Activated CD4-positive, CD25-positive, alpha-beta regulatory T cell treated with anti-CD3 and anti-CD28 coated beads, Interleukin-2, amount 50 U/mL, for 72 hours (primary cell): ENCODE measurements at places on chromosomes 7 and 10.
A peak's percentile ranks its signal among the peaks of the same experiment; 100 is the strongest.

DNA sequence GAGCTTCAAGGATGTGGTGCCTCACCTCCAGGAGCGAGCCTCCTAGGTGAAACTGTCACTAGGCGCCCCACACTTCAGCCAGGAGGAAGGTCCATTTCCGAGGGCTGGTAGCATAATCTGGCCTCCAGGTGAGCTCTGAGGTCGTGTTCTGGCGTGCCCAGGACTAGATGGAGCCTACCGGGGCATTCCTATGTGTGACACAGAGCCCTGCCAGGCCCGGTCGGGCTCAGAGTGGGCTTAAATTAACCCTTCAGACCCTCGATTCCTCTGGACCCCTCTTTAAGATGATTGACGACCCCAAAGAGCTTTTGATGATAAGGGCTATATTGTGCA lies 233.1 kb downstream of the EBF3 start:
- DNase-seq, result no peak

DNA sequence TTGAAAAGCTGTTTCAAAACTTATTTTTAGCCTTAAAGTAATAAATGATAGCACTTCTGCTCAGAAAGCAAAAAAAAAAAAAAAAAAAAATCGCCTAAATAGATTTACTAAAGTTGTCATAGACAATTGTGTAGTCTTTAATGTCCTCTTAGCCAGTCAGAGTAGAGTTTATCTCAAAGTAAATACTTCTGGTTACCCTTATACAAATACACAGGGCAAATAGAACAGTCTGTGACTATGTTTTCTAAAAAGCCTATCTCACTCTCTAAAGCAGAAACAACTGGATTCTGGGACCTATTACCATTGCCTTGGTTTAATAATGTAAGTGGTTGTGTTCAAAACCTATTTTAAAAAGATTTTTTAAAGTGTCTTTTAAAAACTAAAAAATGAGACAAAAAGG lies 156.2 kb upstream of the THSD7A start:
- DNase-seq, result no peak

- no peak for DNase-seq
These were observed 223.8 kb upstream of the CCDC6 start for GRCh38 chr10:60130130-60130579.

DNA sequence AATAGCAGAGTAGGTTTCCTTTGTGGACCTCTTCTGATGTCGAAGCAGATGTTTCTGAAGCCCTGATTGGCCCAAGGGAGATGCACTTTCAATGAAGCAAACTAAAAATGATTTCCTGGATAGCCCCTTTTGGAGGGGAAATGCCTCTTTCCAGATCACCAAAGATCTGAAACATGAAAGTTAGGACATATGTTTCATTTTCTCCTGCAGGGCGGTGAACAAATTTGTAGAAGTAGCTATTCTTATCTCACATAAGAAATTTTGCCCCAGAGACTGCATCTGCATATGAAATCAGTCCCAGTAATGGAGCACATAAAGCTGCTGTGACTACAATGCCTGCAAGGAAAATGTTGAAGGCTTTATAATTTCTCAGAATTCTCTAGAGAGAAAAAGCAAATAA lies 56.0 kb downstream of the THSD7A start:
- no peak for DNase-seq

GRCh38 chr10:101052285-101052684 lies 9.5 kb upstream of the KAZALD1 start:
- DNase-seq, result no peak

DNA sequence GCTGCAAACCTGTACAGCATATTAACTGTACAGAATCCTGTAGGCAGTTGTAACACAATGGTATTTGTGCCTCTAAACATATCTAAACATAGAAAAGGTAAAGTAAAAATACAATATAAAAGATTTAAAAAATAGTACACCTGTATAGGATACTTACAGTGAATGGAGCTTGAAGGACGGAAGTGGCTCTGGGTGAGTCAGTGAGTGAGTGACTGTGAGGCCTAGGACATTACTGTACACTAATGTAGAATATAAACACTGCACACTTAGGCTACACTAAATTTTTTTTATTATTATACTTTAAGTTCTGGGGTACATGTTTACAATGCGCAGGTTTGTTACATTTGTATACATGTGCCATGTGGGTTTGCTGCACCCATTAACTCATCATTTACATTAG lies 97.3 kb upstream of the STK17A start:
- DNase-seq, result no peak

- DNase-seq, result peak; percentile 54
These were observed 26.9 kb upstream of the TRIM56 start for GRCh38 chr7:101058355-101058754.

DNA sequence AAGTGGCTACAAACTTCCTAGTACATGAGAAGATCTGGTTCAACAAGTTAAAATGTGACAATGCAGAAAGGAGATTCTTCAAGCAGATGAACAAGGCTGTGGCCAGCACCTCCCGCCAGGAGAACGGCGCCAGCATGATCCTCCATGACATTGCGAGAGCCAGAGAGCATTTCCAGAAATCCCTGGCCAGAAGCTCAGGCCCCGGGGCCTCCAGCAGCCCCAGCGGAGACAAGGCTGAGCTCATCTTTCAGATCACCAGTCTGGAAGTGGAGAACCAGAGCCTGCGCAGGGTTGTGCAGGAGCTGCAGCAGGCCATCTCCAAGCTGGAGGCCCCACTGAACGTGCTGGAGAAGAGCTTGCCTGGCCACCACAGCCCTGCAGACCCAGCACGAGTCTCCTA lies 40.1 kb upstream of the ZNF273 start:
- DNase-seq, result no peak

GRCh38 chr7:104909096-104909495 lies 104.9 kb upstream of the KMT2E start:
- no peak for DNase-seq

DNA sequence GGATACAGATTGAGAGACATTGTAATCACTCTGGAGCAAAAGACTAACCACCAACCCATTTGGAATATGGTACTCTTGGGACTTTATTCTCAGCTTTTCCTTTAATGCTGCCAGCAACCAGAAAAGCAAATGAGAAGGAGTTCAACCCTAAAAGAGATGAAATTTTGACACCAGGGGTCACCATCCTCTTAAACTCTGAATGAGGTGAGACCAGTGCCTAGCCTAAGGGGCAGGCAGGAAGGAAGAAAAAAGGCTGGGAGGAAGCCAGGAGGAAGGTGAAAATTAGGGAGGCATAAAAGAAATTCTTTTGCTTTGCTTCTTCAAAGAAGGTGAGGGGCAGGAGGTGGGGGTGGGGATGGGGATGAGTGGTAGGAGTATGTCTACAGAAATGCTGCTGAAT lies 135.8 kb downstream of the JAZF1 start:
- no peak for DNase-seq

- no peak for DNase-seq
These were observed 57.1 kb downstream of the DMBT1 start for GRCh38 chr10:122617476-122618270.

- DNase-seq, result no peak
These were observed 161.3 kb downstream of the KLF6 start for GRCh38 chr10:3623746-3624145.

- no peak for DNase-seq
These were observed 128.6 kb upstream of the BMPER start for GRCh38 chr7:33776788-33777187.

- DNase-seq, result no peak
These were observed 604.0 kb upstream of the PFKP start for GRCh38 chr10:2463316-2463715.

GRCh38 chr7:92785923-92786322 lies 50.5 kb downstream of the CDK6 start:
- no peak for DNase-seq

- no peak for DNase-seq
These were observed 21.4 kb upstream of the ODAD2 start for GRCh38 chr10:28020080-28020860.

- no peak for DNase-seq
These were observed 53.1 kb downstream of the SLK start for GRCh38 chr10:104020020-104020419.

- no peak for DNase-seq
These were observed 8.5 kb upstream of the AKR1D1 start for GRCh38 chr7:138067774-138068173.

- DNase-seq, result no peak
These were observed 151.4 kb downstream of the CDK14 start for GRCh38 chr7:90747516-90747915.

- no peak for DNase-seq
These were observed 46.1 kb downstream of the ARMH3 start for GRCh38 chr10:102009801-102010425.

DNA sequence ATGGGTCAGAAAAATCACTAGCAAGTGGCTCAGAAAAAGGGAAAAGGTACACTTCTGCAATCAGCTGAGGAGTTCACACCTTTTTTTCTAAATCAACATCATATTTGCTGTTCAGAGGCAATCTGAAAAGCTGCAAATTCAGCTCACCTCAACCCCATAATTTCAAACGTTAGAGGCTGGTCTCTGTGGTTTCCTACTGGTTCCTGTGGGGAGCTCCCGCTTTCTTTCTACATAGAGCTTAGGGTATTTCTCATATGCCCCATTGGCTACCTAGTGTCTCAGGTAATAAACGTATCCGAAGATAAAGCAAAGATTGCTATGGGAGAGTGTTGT lies 5.2 kb upstream of the ZNF22 start:
- no peak for DNase-seq

DNA sequence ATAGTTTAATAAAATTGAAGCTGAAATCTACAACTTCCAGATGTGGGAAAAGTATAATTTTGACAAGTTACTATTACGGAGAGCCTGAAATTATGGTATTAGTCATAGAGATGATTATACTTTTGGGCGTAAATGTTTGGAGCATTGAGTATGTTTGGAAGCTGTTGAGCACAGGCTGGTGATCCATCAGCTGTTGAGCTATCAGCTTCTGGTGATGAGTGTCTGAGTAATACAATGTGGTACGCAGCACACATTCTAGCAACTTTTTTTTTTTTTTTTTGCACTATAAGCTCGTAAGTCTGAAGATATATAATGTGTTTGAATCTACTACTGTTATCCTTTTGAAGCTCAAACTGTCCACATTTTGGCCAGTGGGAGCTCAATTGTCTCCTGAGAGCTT lies 123.4 kb downstream of the ATE1 start:
- DNase-seq, result no peak

DNA sequence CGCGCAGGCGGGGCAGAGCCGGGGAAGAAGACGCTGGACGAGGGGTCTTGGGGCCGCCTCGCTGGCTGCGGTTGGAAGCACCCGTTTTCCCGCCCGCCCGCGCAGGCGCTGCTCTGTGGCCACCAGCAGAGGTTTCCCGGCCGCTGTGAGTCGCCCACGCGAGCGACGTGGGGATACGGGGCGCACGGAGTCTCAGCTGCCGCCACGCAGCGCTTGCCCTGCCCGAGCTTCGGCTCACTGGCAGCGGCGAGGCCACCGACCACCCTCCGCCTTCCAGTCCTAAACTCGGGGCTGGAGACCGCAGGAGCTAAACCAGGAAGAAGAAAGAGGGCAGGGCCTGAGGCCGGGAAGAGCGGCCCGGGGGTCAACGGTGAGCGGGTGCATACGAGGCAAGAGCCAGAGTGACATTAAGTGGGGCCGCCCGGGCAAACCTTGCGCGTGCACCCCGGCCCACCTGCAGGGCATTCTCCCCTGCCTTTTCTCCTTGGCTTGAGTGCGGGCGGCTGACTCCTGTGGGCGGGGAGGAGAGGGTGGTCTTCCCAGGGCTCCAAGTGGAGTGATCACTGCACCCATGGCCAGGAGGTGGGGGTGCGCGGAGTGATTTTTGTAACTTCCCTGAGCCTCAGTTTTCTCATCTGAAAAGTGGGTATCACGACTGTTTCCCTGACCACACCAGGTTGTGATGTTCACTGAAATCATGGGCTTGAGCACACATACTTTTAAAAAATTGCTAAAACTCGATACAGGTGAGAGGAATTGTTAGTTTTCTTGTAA lies 7.1 kb upstream of the EMX2 start:
- DNase-seq, result no peak

DNA sequence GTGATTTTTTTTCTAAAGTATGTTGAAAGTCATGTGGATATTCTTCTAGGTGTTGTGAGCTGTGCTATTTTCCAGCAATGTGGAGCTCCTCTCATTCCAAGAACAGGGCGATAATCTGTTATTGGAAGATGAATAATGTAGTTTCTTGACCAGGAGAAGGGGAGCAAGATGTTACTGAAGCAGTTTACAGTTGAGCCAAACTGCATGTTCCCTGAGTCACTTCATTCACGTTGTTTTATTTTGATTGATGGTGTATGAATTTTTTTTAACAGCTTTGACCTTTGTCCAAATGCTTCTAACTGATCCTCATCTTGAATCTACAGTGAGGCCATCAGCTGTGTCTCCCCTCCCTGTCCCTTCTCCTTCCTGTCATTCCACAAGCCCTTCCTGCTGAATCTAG lies 277.1 kb upstream of the KLF6 start:
- no peak for DNase-seq

GRCh38 chr10:91605968-91606367 lies 26.9 kb downstream of the PPP1R3C start:
- no peak for DNase-seq

- peak; percentile 38 for DNase-seq
These were observed 124.9 kb downstream of the DLG5 start for GRCh38 chr10:77801474-77802161.

- DNase-seq, result no peak
These were observed 48.8 kb downstream of the GOLGA7B start for GRCh38 chr10:97898429-97898828.

GRCh38 chr10:58701405-58702135 lies 188.9 kb downstream of the BICC1 start:
- no peak for DNase-seq

- DNase-seq, result no peak
These were observed 166.9 kb downstream of the RNF216 start for GRCh38 chr7:5614600-5614999.

GRCh38 chr10:1411956-1412355 lies 325.4 kb downstream of the ADARB2 start:
- DNase-seq, result no peak

DNA sequence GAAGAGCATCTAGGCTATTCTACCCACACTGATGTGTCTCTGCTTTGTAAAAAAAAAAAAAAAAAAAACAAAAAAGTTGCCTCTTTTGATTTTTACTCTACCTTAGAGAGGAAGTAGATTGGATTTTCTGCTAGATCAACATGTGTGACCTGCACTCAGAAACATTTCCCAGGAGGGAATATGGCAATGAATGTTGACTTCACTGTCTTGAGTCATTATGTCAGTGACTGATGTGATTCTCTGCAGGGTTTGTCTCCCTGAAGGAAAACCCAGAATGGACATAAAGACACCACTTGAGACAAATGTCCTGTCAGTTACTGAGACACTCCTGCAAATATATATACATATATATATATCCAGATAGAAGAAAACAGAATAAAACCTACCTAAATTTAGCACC lies 370.3 kb downstream of the BMPER start:
- no peak for DNase-seq

GRCh38 chr10:47319784-47320183 lies 2.5 kb upstream of the GDF2 start:
- no peak for DNase-seq

DNA sequence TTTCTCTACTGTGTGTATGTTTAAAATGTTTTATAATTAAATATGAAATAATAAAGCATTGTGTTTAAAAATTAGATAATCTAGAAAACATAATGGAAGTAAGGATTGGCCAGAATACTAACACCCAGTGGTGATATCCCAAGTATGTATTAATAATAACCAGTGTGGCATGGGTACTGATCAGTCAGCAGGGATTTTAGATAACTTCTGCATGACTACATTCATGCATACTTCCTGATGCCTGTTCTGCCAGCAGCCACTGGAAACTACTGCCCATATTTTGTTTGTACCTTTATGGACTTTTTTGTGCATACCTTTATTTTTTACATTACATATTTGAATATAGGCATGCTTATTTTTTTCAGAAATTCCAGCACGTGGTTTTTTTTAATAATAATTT lies 156.6 kb upstream of the TMEM196 start:
- DNase-seq, result no peak
